ENCODE measurements at places on chromosomes 3 and 15.
A peak's percentile ranks its signal among the peaks of the same experiment; 100 is the strongest.

DNA sequence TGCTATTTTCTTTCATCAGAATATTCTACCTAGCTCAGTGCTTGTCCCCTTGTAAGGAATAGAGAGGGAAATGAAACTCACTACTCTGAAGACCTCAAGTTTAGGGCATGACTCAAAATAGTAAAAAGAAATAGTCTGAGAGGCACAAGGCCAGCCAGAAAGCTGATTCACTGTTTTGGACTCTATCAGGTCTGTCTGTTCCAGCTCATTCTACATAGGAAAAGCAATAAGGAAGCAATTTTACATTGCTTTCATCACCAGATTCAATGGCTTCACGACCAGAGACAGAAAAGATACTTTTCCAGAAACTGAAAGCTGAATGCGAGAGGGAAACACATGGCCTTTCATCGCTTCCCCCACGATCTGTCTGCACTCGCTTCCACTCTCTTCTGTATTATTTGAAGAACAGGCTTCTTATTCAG, 276.0 kb downstream of the GBE1 start:
- no peak for DNase-seq

- DNase-seq: peak; percentile 35
These were observed 55.4 kb downstream of the RASGRF1 start for GRCh38 chr15:79035111-79035601.

DNA sequence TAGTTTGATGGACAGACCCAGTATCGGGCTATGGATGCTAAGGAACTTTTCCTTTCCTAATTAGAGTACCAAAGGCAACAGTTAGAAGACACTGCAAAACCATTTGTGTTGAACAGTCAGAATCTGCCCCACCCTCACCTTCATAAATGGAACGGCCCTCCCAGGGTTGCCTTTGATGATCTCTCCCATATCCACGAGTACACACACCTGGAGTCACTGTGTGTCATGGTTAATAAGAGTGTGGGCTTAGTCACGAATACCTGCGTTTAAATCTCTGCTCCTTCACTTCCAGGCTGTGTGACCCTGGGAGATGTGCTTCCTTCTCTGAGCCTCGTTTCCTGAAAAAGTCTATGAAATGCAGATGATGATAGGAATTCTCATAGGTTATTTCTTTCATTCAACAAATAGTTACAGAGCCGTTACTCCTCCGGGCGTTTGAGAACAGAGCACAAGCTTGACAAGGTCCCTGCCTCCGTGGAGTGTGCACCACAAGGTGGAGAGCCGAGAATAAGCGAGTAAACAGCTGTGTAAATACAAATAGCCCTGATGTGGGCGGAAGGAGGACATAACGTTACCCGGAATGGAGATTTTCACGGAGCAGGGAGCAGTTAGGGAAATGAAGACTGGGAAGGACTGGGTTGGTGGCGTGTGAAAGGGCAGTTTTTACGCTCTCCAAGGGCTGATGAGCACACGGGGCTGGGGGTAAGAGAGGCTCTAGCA, 6.7 kb downstream of the SLC51A start:
- DNase-seq: no peak

- DNase-seq: no peak
These were observed 281.2 kb upstream of the NR2F2 start for GRCh38 chr15:96049323-96049722.

GRCh38 chr3:129549006-129549800, 6.2 kb downstream of the H1-8 start:
- DNase-seq: no peak

GRCh38 chr3:20046556-20046955, 6.3 kb downstream of the KAT2B start:
- DNase-seq: no peak

GRCh38 chr3:4825436-4826236, 153.6 kb upstream of the BHLHE40 start:
- DNase-seq: peak; percentile 5

- DNase-seq: no peak
These were observed 102.8 kb upstream of the SEMA6D start for GRCh38 chr15:47614360-47615011.

- DNase-seq: no peak
These were observed 27.5 kb downstream of the CCDC12 start for GRCh38 chr3:46948830-46949671.

DNA sequence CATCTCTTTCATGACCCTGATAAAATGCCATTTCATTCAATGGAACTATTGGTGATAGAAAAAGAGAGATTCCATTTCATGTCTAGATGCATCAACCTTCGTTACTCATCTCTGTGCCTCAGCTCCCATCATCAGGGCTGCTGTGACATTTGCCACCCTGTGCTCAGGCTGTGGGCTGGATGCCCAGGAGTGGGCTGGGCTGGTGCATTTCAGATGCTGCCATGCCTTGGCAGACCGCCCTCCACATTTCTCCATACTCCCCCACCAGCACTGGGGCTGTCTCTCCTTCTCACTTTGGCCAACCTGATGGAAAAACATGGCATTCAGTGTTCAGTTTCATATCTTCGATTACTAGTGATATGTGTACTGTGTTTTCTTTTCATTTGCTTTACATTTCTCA, 59.1 kb downstream of the DNASE1L3 start:
- no peak for DNase-seq

- DNase-seq: peak; percentile 58
These were observed 90.6 kb upstream of the AKAP13 start for GRCh38 chr15:85289677-85290365.

DNA sequence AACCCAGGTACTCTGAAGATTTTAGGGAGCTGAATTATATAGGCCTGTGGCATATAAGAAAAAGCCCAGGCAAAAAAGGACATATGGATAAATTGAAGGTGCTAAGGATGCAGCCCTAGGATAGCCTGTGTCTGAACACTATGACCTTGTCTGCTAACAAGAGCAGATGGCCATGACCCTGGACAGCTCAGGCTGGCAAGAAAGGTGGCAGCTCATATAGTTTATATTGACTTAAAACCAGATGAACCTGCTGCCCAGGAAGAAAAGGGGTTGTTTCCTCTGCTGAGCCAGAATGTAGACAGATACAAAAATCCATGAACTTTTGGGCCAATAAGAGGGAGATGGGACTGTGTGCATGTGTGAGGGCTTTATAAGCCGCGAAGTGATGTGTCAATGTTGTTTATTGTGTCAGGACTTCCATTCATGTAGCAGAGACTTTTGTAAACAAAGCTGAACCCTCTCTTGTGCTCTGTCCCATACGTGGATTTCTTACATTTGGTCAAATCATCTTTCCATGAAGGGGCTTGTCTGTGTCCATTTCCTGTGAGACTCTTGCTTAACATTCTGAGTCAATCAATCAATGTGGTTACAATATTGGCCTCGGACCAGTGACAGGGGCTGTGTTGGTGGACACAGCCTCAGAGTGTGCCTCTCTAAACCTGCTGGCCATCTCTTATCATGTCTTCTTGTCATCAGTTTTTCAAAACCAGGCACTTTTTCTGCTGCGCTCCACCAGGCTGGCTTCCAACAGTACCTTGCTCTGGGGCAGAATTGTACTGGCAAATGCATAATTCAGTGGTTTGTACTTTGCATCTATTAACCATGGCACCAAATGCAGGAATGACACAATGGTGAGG, 321.2 kb downstream of the WDR72 start:
- DNase-seq: peak; percentile 17

DNA sequence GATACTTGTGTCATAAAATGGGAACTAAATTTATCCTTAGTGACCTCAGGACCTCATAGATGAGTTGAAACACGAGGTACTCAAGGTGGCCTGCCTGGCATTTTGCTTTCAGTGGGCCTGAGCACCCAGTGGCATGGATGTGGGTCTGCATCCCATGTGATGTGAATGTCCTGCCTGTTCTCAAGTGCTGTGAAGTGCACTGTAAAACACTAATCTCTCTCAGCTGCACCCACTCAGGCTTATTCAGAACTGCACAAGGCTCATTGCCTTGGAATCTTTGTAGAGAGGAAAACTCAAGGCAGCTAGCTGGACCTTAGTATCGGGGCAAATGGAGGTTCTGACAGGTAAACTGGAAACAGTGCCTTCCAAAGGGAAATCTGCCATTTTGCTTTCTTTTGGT, 767.0 kb downstream of the TUSC7 start:
- DNase-seq: no peak

- no peak for DNase-seq
These were observed 47.3 kb downstream of the TLE3 start for GRCh38 chr15:70050441-70050840.

- DNase-seq: no peak
These were observed 40.7 kb downstream of the DUT start for GRCh38 chr15:48371961-48372360.

GRCh38 chr3:46312991-46313390, 40.9 kb upstream of the CCR2 start:
- peak; percentile 2 for DNase-seq

DNA sequence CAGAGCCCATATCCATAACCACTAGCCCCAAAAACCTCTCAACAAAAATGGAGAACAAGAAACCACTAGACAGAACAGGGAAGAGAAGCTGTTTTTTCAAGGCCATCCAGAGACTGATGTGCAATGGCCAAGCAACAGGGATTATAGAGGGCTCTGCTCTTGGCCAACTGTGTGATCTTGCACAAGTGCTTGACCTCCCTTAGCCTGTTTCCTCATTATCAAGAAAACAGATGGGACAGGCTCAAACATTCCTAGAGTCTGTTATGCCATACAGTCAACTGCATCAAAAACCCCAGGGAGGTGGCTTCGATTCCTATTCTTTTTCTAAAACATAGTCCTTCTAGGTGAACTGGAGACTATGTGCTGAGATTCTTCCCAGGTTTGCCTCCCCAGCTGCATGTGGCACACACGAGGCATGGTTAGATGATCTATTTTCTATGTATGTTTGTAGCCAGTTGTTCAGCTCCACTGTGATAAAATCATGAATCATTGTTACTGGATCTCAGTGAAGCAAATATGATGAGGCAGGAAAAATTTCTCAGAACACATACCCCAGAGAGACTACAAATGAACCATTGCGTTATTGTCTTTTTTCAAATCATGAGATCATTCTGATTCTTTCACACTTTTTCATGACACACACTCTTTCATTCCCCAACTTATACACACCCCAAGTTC, 132.9 kb upstream of the TGFBR2 start:
- no peak for DNase-seq

Measured in G401 (cell line).